Large intestine (tissue), 12 donors: ENCODE measurements at places on chromosomes 13 and 19.
A peak's percentile ranks its signal among the peaks of the same experiment; 100 is the strongest.

- peak; percentile 89 for DNase-seq
Observed at GRCh38 chr19:43675269-43675879, 5.4 kb upstream of the PLAUR start.

- DNase-seq = no peak
Observed at GRCh38 chr19:57437931-57438330, 2.8 kb downstream of the ZNF749 start.

- no peak for DNase-seq
Observed at GRCh38 chr13:106917024-106917571, 349.2 kb upstream of the ARGLU1 start.

DNA sequence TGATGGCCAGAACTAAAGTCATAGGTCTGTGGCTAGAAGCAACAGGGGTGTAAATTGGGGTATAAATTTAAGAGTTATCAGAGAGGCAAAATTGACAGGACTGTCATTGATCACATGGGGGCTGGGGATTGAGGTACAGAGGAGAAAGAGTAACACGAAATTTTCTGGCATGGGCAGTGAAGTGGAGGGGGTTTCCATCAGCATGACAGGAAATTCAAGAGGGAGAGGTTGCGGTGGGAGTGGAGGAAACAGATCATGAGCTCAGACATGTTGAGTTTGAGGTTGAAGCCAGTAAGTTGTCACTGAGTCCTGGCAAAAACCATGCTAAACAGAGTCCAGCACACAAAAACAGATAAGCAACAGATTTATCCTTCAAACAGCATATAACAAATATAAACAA lies 192.1 kb upstream of the TSC22D1 start:
- DNase-seq = no peak

DNA sequence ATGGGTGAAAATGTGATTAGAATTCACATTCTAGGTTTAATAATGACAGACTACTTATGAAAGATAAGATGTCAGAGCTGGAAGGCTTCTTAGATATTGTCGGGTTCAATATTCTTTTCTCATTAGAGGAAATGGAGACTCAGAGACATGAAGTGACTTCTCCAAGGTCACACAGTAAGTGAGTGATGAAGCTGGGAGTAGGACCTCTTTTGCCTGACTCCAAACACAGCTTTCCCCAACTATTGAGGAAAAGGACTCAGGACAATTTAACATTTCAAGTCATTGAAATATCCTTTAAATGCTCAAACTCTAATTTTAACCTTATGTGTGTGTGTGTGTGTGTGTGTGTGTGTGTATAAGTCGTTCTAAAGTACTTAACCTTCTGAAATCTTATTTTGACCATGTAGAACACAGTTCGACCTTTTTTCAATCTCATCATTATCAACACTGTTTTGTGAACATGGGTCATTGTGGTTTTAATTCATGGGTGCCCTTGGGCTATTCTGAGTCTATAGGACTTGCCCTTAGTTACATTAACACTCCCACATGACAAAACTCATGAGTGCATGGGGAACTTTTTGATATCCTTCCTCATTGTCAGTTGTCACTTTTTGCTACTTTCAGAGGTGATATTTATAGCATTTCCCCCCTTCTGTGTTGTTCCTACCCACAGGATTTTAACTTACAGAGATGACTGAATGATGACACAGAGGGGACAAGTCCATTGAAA lies 53.0 kb downstream of the LRCH1 start:
- no peak for DNase-seq

- DNase-seq = no peak
Observed at GRCh38 chr19:5895890-5896289, 7.7 kb downstream of the NDUFA11 start.

DNA sequence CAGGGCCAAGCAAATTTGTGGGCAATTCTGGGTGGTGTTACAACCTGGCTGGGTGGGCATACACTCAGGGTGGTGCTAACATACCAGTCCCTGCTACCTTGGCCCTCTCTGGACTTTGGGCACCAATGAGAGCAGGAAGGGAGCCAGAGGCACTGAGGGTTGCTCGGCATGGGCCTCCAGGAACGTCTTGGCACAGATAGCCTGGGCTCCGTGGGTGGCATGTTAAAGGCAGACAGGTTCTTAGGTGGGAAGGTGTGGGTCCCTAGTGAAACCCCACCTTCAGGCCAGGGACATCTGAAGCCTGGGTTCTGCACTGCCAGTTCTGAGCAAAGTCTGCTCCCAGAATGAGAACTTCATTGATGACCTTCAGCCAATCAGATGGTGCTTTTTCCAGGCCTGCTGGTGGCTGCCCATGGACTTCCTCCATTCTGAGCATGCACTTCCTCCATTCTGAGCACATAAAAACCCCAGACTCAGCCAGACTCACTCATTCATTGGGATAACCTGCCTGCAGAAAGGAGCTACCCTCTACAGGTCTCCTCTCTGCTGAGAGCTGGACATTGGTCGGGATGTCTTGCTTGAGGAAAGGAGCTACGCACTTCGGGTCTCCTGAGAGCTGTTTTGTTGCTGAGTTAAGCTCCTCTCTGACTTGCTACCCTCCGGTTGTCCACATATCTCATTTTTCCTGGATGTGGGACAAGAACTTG lies 2567.1 kb downstream of the PCDH9 start:
- no peak for DNase-seq

DNA sequence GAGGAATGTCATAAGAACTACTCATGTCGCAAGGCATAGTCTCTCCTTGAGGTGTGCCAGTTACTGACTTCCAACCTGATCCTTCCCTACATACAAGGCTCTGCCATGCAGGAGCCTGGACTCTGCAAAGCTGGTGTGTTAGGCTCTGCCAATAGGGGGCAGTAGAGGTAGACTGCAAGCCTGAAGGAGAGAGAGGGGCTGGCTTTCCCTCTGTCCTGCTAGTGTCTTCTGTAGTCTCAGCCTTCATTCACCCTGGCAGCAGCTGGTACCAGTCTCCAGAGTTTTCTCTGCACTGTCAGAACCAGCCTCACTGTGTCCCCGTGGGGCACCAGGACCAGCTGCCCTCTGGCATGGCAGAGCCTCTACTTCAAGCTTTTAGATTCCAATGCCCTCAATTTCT lies 14.5 kb downstream of the SHISA2 start:
- DNase-seq = no peak

DNA sequence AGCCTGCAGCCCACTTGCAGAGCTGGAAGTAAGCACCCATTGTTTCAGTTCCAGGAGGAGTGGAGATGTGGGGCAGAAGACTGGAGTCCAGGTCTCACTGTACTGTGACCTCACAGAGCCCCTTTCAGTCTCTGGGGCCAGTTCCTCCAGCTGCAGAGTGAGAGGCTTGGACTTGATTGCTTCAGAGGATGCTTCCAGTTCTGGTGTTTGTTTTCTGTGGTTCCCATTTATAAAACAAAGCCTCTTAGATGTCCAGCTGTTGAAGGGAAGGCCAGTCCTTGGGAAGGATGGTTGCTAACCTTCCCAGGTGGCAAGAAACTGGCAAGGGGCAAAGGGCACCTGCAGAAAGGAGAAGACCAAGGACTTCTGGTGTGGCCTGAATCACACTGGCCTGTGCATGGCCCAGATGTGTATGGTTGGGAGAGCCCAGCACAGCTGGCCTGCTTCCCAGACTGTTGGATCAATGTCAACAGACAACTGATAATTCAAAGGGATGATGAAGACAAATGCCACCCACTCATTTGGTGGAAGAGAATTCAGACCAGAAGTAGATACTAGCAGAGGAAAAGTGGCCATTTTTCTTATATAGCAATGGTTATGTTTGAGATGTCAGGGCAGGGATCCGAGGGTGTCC lies 218.5 kb downstream of the ZNF536 start:
- DNase-seq = no peak

GRCh38 chr13:36847606-36848005 lies 28.6 kb downstream of the RFXAP start:
- DNase-seq = peak; percentile 12

- DNase-seq = no peak
Observed at GRCh38 chr13:98366959-98367358, 189.9 kb upstream of the RNF113B start.

GRCh38 chr13:59978862-59979261 lies 184.9 kb downstream of the DIAPH3 start:
- no peak for DNase-seq

- no peak for DNase-seq
Observed at GRCh38 chr13:40966298-40966697, 52.8 kb downstream of the ELF1 start.

GRCh38 chr13:26500618-26501320 lies 56.7 kb upstream of the WASF3 start:
- no peak for DNase-seq

DNA sequence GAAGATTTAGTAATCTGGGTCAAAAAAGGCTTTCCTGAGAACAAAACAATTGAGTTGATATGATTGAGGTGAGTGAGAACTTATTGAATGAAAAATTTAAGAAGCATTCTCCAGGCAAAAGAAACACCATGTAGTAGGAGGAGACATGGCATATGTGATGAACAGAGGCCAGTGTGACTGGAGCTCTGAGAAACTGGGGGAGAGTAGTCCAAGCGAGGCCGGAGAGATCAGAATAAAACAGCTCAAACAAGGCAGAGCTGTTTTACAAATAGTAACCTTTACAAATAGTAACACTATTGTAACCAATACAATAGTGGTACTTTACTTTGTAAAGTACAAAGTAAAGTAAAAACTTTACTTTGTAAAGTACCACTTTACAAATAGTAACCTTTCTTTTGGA lies 1159.1 kb downstream of the PCDH9 start:
- DNase-seq = no peak

- DNase-seq = no peak
Observed at GRCh38 chr13:110010404-110011138, 224.2 kb upstream of the IRS2 start.

DNA sequence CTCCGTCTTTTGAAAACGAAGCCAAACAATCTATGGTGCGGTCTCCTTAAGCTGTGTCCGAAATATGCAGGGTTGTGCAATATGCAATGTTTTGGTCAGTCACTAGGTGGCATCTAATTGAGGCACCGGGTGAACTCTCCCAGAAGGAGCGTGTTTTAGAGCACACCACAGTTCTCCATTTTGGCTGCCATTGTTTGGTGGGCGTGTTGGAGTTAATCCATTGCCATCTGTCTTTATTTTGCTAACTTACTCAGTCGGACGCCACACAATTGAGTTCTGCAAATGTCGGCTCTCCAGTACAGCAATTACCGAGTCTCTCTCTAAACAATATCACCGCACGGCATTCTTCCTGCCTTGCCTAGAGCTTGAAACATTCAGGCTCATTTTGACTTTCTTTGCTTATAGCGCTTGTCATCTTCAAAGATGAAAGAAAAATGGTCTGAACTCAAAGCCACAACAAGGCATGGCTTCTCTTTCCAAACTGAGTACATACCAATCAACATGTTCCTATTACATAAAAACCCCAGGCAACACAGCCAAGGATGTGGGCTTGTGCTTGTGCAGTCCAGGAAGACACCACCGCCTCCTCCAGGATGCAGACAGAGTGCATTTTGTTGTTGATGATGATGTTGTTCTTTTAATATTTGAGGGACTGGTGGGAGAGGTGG lies 182.0 kb upstream of the SERP2 start:
- peak; percentile 18 for DNase-seq

GRCh38 chr13:63287926-63288325 lies 1872.3 kb upstream of the PCDH20 start:
- DNase-seq = no peak
